ENCODE measurements at places on chromosomes 4 and X. TPM values are rescaled to one million over a fixed set of nuclear protein-coding genes. Genes with fewer than 3 reads are reported as not detected.

DNA sequence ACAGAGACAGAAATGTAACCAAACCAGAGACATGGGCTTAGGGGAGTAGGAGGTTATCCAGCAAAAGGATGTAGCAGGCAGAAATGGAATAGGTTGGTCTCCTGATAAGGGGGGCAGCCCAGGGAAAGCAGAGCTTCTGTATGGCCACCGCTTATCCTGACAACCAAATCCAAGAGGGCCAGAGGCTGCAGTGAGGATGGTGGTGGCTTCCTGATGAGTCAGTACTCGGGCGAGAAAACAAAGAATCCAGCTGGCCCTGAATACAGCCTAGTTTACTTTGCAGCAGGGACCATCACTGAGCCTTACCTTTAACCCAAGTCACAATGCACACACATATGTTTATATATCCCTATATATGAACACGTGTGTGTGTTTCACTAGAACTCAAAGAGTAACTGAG, 129.7 kb upstream of the FTHL17 start:
- no peaks in the 10 kb centered on the region for H3K4me1 ChIP-seq
- H3K4me3 ChIP-seq, result no peak overlapping the region
- DNase-seq, result no peak
- H3K27ac ChIP-seq, result no peak overlapping the region
- H3K36me3 ChIP-seq, result no peaks in the 10 kb centered on the region
- no peaks in the 10 kb centered on the region for H3K27me3 ChIP-seq

The SPON2 gene
- 70.7 TPM for total RNA-seq

GRCh38 chr4:82493721-82494425, 63.5 kb downstream of the ENOPH1 start:
- H3K27ac ChIP-seq, result no peak overlapping the region
- no peaks in the 10 kb centered on the region for H3K4me1 ChIP-seq
- no peaks in the 10 kb centered on the region for H3K36me3 ChIP-seq
- H3K27me3 ChIP-seq, result no peaks in the 10 kb centered on the region
- no peak overlapping the region for H3K4me3 ChIP-seq
- no peak for DNase-seq

The GPR143 gene
- total RNA-seq, result not detected

GRCh38 chr4:129282293-129282692, 186.3 kb downstream of the C4orf33 start:
- H3K27ac ChIP-seq, result no peak overlapping the region
- no peak overlapping the region for H3K4me3 ChIP-seq
- no peaks in the 10 kb centered on the region for H3K36me3 ChIP-seq
- no peaks in the 10 kb centered on the region for H3K27me3 ChIP-seq
- DNase-seq, result no peak

The NRK gene
- 5.7 TPM for total RNA-seq

The ENPP6 gene
- 0.66 TPM for total RNA-seq

GRCh38 chr4:148563684-148564083, 121.5 kb upstream of the NR3C2 start:
- no peaks in the 10 kb centered on the region for H3K27me3 ChIP-seq
- DNase-seq, result no peak
- no peak overlapping the region for H3K27ac ChIP-seq
- no peaks in the 10 kb centered on the region for H3K36me3 ChIP-seq
- H3K4me1 ChIP-seq, result no peaks in the 10 kb centered on the region

The KLKB1 gene
- 0.66 TPM for total RNA-seq

The SLC49A3 gene
- 4.3 TPM for total RNA-seq

DNA sequence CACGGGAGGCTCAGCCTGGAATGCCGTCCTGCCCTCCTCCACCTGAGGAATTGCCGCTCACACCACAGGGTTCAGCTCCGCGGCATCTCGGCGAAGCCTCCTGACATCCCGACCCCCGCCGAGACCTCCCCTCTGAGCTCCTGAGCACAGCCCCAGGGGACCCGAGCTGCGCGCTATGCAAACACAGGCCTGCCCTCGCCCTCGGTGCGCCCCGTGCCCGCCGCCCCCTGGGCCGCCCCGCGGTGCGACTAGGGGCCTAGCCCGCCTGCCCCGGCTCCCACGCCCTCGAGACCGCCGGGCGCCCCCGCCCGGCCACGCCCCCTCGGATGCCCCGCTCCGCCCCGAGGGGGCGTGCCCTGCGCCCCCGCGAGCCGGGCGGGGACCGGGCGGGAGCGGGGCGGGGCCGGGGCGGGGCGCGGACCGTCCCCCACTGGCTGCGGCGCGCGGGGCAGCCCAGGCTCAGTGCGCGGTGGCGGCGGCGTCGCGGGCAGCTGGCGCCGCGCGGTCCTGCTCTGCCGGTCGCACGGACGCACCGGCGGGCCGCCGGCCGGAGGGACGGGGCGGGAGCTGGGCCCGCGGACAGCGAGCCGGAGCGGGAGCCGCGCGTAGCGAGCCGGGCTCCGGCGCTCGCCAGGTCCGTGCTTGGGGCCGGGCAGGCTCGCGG, at the start of gene FGFR3:
Gene FGFR3, plus strand, starts transcription at position 462 of the 664 bp plus-strand sequence. CDS start 642 bp downstream, outside the sequence.
- peaks cover 23% of the 10 kb centered on the region for H3K4me1 ChIP-seq
- H3K27ac ChIP-seq, result peak within 1 kb of the TSS; percentile 22
- H3K4me3 ChIP-seq, result peak within 1 kb of the TSS; percentile 46
- DNase-seq, result no peak
- H3K36me3 ChIP-seq, result no peaks in the 10 kb centered on the region
